ENCODE measurements at places on chromosomes 6 and 20. TPM values are rescaled to one million over a fixed set of nuclear protein-coding genes. Genes with fewer than 3 reads are reported as not detected.

The METTL24 gene
- 23.5 TPM for total RNA-seq

The C6orf52 gene
- not detected for total RNA-seq

The KIF6 gene
- 0.85 TPM for total RNA-seq

The GABRR1 gene
- total RNA-seq: not detected

The RIOK1 gene
- 19.8 TPM for total RNA-seq

The ZKSCAN3 gene
- total RNA-seq: 5.2 TPM

DNA sequence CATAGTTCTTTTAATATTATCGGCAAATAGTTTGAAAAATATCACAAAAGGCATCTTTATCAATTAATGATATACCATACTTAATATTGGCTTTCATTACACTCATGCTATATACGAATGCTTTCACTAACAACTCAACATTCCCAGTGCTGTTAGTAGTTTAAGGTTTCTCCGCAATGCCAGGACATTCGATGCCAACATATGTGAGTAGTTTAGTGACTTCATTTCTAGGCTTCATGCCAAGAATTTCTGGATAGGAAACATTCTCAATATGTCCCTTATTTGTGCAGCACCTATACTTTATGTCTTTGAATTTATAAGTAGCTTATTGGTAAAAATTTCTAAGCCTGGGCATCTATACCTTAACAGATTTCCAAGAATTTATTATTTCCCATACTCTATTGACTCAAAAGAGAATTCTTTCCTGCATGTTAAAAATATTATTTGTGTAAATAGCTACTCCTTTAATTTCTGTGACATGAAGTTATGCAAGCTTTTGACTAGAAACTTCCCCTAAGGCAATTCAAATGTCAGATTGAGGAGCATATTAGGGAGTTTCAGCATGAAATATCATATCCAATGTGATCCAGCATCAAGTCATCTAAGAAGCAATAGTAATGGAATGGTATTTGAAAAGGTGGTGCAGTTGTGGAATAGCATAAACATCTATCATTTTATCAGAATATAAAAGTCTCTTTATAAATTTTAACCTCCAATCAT, 236.0 kb upstream of the STXBP5 start:
- no peak for DNase-seq

DNA sequence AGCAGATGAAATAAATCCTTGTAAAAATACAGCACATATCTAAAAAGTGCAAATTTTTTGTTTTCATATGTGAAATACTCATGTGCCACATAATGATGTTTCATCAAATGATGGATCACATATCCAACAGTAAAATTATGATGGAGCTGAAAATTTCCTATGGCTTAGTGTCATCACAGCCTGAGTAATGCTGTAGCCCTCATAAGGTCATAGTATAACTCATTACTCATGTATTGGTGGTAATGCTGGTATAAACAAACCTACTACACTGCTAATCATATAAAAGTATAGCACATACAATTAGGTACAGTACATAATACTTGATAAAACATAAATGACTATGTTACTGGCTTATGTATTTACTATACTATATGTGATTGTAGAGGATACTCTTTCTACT, 12.9 kb downstream of the TSPYL1 start:
- no peak for DNase-seq

- DNase-seq: no peak
Observed at GRCh38 chr6:113627480-113627879, 229.7 kb upstream of the MARCKS start.

GRCh38 chr20:35206802-35207201, 19.7 kb upstream of the MMP24 start:
- no peak for DNase-seq

DNA sequence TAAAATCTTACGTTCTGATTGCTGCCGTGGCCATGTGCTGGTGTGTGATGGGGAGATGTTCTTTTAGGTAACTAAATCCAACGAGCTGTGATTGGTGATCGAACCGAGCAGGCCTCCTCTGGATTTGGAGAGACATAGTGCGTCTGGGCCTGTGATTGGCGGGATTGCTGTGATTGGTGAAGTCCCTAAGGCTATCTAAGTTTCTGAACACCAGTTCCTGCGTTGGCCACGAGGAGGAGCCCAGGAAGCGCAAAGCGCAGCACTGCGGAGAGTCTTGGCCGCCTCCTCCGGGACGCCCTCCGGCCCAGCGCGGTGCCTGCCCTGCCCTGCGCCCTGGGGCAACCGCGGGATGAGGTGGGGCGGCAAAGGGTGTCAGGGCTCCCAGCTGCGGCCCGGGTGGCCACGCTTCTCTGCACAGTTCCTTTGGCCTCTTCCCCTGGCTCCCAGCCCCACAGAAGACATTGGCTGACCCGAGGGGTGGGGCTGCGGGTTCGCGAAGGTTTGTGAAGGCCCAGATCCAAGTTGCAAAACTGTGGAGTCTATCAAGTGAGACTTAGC, 33.0 kb downstream of the HNF4A start:
- peak; percentile 88 for DNase-seq

DNA sequence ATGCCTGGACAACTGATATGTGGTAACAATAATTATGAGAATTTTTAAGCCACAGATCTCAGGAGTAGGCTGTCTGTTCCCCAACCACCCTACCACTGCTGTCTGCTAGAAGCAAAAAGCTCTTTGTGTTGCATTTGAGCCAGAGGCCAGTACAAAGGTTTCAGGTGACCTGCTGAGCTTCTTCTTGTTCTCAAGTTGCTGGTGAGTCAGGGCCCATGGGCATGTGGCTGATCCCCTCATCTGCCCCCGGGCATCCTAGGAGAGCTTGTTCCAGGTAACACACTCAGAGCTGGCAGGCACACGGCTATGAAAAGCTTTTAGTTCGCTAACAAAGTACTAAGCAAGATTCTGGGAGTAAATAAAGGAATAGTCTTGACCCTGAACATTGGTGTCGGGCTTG, 285.3 kb downstream of the CDC5L start:
- DNase-seq: no peak

- peak; percentile 34 for DNase-seq
Observed at GRCh38 chr6:144298194-144298593, 13.1 kb downstream of the UTRN start.

GRCh38 chr6:1840491-1841121, 230.9 kb downstream of the FOXC1 start:
- DNase-seq: no peak

DNA sequence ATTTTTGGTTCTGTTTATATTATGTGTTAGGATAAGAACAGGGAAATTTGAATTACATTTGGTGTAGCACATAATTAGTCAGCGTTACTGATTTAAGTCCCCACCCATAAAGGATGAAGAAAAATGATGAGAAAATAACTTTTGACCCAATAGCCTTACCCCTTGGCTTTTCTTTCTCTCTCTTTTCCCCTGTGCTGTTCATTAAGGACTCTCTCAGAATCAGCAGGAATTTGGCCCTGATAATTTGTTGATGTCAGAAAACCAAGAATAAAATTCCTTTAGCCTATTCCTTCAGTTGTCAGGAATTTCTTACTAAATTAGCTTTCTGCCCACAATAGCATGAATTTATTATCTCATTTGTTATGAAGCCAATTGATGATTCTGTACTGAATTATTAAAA, 18.5 kb downstream of the PLCB1 start:
- no peak for DNase-seq

GRCh38 chr6:101069191-101069795, 188.2 kb upstream of the ASCC3 start:
- no peak for DNase-seq

- no peak for DNase-seq
Observed at GRCh38 chr6:157586088-157586414, 205.1 kb downstream of the ZDHHC14 start.

DNA sequence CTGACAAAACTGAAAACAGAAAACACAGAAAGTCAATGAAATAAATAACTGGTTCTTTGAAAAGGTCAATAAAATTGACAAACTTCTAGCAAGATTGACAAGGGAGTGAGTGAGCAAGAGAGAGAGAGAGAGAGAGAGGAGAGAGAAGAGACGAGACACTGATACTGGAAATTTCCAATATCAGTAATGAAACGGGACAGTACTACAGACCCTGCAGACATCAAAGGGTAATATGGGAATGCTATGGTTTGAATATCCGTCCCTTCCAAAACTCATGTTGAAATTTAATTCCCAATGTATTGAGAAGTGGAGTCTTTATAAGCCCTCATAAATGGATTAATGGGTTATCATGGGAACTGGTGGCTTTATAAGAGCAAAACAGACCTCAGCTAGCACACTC, 3.8 kb downstream of the TTI1 start:
- no peak for DNase-seq

GRCh38 chr6:117483004-117483644, 650 bp downstream of the DCBLD1 start:
- peak; percentile 77 for DNase-seq

GRCh38 chr6:121335087-121336008, 1.1 kb upstream of the TBC1D32 start:
- DNase-seq: no peak

DNA sequence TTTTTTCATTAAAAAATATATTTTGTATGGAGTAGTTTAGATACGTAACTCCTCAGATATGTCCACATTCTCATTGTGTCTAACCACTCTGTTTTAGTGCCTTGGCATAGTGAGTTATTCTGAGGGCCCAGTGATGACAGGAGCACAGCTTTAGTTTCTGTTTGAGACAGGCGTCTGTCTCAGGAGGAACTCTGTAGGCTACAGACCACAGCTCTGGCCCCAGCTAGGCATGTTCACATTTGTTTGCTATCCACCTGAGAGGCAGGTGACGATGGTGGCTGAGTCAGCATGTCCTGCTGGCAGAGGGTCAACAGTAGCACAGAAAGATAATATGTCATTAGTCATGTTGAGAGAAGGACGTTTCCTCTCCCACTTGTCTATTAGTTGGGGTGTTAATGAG, 16.3 kb downstream of the LRRC1 start:
- DNase-seq: peak; percentile 68
